ENCODE measurements at places on chromosomes 4 and X.

- peaks cover 2% of the 10 kb centered on the region for H3K4me1 ChIP-seq
- no peaks in the 10 kb centered on the region for H3K36me3 ChIP-seq
- no peak overlapping the region for H3K4me3 ChIP-seq
These were observed 258.8 kb downstream of the ARHGAP24 start for GRCh38 chr4:85733798-85734197.

GRCh38 chrX:10483191-10483831 lies 137.1 kb downstream of the MID1 start:
- DNase-seq = no peak
- H3K4me3 ChIP-seq = no peak overlapping the region
- H3K27ac ChIP-seq = peak overlapping the region; percentile 16
- H3K27me3 ChIP-seq = no peaks in the 10 kb centered on the region
- H3K4me1 ChIP-seq = peaks cover 8% of the 10 kb centered on the region

DNA sequence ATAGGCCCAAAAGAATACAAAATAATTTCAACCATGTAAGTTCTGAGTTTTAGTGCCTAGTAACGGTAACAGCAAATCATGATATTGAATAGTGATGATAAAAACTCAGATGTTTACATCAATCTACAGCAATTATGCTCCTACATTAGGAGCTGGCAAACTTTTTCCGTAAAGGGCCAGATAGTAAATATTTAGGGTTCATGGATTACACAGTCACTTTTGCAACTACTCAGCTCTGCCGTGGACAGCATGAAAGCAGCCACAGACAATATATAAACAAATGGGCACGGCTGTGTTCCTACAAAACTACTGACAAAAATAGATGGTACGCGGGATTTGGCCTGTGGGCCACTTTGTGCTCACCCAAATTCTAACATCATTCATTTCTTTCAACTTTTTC lies 167.8 kb upstream of the NAP1L5 start:
- no peak overlapping the region for H3K4me3 ChIP-seq
- no peak overlapping the region for H3K27ac ChIP-seq
- H3K27me3 ChIP-seq = no peaks in the 10 kb centered on the region
- H3K4me1 ChIP-seq = no peaks in the 10 kb centered on the region

DNA sequence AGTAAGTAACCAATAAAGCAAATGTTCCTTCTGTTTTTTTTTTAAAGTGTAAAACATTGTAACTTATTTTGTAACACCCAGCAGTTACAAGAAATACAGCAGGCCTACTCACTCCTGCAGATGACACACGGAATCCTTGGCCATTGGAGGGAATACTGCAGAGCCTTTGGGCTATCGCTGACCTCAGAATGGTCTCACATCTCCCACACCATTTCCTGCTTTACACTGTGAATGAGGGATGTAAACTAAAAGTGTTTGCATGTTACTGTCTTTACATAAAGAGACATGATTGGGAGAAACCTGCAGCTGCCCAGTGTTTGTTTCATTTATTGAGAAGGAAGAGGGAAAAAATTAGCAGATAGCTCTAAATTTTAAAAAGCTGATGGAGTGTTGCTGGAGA lies 64.1 kb downstream of the USP46 start:
- no peak overlapping the region for H3K4me3 ChIP-seq
- H3K4me1 ChIP-seq = no peaks in the 10 kb centered on the region
- peaks cover 30% of the 10 kb centered on the region for H3K36me3 ChIP-seq
- no peak overlapping the region for H3K27ac ChIP-seq

DNA sequence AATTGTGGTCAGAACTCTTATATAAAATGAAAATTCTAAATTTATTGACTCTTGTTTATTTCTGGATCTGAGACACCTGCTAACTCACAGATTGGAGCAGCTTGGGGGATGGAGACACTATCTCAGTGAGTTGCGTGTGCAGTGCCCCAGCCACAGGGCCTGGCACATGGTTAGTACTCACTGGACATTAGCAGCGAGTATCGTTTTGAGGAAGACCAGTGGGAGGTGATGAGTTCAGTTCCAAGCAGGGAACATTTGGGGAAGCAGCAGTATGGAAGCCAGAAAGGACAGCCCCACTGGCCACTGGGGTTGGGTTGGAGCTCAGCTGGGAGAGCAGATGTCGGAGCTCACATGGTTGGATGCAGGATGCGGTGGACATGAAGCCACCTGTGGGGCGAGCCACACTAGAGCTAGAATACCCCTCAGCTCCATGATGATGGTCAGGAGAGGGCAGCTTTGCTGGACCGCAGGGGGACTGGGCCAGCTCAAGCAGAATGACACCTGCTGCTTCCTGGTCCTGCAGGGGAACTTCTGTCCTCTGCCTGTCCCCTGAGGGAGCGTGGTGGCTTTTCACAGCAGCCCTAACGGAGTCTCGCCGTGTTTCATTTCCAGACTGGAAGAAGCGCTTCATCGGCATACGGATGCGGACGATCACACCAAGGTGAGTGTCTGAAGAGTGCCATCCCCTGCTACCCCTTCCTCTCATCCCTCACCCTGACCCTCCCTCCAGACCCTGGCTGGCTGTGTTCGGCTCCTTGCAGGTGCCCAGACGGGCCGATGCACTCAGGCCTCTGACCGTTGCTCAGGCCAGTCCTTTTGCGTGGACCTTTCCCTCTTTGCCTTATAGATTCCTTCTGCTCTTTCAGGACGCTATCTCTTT lies 32.5 kb downstream of the HTRA3 start:
- DNase-seq = no peak
- no peaks in the 10 kb centered on the region for H3K27me3 ChIP-seq
- no peaks in the 10 kb centered on the region for H3K36me3 ChIP-seq
- H3K27ac ChIP-seq = no peak overlapping the region
- peaks cover 13% of the 10 kb centered on the region for H3K4me1 ChIP-seq

DNA sequence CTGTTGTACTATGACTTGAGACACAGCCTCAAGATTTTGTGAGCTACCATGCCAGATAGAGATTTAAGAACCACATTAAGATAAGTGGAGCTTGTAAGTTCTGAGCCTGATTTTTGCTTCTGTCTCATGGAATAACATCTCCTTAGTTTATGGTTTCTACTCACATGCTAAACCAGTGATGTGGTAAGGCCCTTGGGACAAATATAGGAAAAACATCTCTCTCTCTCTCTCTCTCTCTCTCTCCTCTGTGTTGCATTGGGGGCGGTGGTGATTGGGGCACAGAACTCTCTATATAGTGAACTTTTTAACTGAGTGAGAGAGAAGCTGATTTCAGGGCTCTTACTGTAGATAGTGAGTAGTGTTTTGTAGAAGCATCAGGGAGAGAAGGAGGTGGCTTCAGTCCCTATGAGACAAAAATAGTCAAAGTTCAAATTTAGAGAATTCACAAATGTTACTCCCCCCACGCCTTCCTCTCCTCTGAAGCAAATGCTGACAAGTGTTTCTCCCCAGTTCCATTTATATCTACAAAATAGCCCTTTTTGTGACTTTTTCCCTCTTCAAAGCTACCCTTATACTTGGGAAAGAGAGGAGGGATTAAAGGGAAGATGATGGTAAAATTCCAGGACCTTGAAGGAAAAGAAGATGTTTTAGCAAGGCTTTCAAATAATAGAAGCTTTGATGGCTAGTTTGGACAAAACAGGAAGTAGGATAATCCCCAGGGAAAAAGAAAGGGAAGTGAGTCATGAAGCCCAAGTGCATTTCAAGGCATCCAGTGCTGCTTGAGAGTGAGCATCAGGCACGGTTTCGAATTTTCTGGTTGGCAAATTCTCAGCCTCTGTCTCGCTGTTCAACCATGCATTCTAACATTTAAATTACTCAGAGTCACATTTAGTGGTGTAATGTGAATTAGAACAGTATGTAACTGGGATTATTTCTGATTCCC lies 134.3 kb upstream of the AP1S2 start:
- H3K27ac ChIP-seq = peak overlapping the region; percentile 22
- no peak for DNase-seq
- no peaks in the 10 kb centered on the region for H3K36me3 ChIP-seq

GRCh38 chr4:119872371-119873016 lies 194.2 kb downstream of the MAD2L1 start:
- H3K27ac ChIP-seq = no peak overlapping the region
- no peaks in the 10 kb centered on the region for H3K4me1 ChIP-seq
- H3K4me3 ChIP-seq = no peak overlapping the region
- H3K27me3 ChIP-seq = no peaks in the 10 kb centered on the region

DNA sequence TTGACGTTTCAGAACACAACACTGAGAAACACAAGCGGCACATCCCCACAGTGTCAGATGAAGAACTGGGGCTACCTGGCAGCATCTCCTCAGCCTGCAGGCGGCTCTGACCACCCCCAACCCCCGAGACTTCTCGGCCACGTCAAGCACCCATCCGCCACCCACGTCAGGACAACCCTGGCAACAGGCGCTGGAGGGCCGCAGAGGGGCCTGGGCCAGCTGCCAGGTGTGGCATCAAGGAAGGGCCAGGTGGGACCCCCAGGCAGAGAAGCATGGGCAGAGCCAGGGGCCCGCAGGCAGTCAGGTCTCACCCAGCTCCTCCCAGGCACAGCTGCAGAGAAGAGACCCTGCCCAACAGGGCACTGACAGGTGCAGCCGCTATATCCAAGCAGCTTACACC lies 22.3 kb downstream of the GAK start:
- H3K27ac ChIP-seq = no peak overlapping the region
- H3K4me3 ChIP-seq = no peak overlapping the region
- peaks cover 8% of the 10 kb centered on the region for H3K4me1 ChIP-seq
- H3K27me3 ChIP-seq = no peaks in the 10 kb centered on the region

- H3K36me3 ChIP-seq = no peaks in the 10 kb centered on the region
- no peaks in the 10 kb centered on the region for H3K27me3 ChIP-seq
- peaks cover 47% of the 10 kb centered on the region for H3K4me1 ChIP-seq
- no peak for DNase-seq
- H3K27ac ChIP-seq = peak overlapping the region; percentile 73
These were observed 14.4 kb downstream of the MECP2 start for GRCh38 chrX:154083126-154083517.

DNA sequence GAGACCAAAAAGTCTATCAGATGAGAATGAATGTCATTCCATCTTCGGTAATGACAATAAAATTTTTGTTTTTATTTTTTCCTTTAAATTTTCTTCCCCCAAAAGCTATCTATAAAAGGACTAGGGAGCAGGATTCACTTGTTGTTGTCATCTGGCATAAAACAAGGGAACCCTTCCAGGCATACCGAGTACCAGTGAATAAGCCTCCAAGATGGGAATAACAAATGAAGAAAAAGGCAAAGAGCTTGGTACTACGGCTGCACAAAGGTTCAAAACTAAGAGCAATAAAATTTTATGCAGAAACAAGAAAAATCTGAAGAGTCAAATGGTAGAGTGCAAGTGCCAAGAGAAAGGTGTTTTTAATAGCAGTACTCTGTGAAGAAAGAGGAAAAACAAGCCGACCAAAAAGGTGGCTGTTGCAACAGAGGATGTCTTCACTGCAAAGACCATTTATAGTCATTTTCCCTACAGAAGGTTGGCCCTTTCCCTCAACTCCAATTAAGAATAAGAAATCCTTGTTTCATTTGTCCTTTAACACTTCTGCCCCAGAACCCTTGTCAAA lies 25.8 kb downstream of the PPP3CA start:
- H3K27ac ChIP-seq = no peak overlapping the region
- no peak overlapping the region for H3K4me3 ChIP-seq
- no peak for DNase-seq
- no peaks in the 10 kb centered on the region for H3K27me3 ChIP-seq
- no peaks in the 10 kb centered on the region for H3K36me3 ChIP-seq
- H3K4me1 ChIP-seq = peaks cover 44% of the 10 kb centered on the region

DNA sequence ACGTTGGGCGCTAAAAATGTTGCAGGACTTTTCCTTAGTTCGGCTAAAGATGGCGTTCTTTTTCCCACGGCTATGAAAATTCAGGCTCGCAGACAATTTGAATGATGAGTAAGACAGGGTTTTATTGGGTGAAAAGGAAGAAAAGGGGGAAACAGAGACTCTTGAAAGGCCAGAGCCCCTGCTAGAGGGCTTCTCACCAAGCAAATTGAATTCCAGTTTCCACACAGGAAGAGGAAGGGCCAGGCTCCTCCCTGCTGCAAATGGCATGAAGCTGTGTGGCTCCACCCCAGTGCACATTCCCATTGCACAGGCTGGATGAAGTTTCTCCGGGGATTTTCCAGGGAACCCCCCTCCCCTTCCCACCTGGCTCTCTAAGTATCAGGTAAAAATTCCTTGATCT lies 210.9 kb downstream of the KLHL4 start:
- H3K27me3 ChIP-seq = peaks cover 3% of the 10 kb centered on the region
- no peaks in the 10 kb centered on the region for H3K4me1 ChIP-seq
- H3K27ac ChIP-seq = no peak overlapping the region
- H3K4me3 ChIP-seq = no peak overlapping the region

DNA sequence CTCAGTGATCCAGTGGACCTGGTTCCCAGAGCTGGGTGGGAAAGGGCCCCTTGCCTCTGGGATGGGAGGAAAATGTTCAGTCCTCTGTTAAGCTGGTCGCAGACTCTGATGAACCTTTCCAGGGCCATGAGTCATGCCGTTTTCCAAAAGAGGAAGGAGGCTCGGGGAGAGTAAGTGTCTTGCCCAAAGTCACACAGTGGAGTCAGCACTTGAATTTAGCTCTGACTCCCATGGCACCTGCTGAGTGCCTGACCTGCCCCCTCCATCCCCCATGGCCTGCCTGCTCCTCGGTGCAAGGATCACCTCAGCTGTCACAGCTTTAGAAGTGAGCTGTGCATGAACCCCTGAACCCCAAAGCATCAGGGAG lies 14.0 kb upstream of the KIAA0232 start:
- DNase-seq = no peak
- no peak overlapping the region for H3K4me3 ChIP-seq
- no peaks in the 10 kb centered on the region for H3K36me3 ChIP-seq
- peaks cover 35% of the 10 kb centered on the region for H3K4me1 ChIP-seq
- H3K27ac ChIP-seq = no peak overlapping the region

DNA sequence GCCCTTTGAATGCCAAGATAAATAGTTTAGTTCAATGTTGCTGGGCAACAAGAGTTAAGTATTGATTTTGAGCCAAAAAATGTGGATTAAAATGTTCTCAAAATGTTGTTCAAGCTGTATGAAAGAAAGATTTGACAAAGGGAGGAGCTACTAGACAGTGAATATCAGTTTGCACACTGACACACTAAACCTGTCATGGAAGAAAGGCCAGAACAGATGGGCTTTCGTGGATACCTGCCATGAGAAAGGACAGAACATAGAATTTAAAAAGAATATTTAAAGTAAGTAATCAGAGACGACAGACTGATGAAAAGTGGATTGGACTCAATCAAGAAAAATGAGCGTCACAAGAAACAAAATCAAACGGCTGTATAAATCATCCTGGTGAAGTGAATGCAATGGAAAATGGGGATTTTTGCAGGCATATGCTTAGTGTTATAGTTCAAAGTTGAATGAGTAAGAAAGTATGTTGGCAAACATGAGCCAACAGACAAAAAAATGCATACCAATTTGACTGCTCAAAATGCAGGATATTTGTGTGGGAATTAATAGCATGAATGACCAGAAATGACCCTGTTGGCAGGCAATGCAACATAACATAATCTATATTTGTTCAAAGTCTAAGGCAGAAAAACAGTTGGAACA lies 7.4 kb downstream of the PCDH18 start:
- H3K4me1 ChIP-seq = peaks cover 28% of the 10 kb centered on the region
- no peak for DNase-seq
- no peak overlapping the region for H3K27ac ChIP-seq
- no peak overlapping the region for H3K4me3 ChIP-seq
- no peaks in the 10 kb centered on the region for H3K27me3 ChIP-seq

GRCh38 chrX:51860679-51861078 lies 32.7 kb upstream of the MAGED1 start:
- H3K27me3 ChIP-seq = no peaks in the 10 kb centered on the region
- H3K4me3 ChIP-seq = no peak overlapping the region
- H3K36me3 ChIP-seq = no peaks in the 10 kb centered on the region
- DNase-seq = no peak
